H1 (cell line): ENCODE measurements at places on chromosomes 7 and 10.

DNA sequence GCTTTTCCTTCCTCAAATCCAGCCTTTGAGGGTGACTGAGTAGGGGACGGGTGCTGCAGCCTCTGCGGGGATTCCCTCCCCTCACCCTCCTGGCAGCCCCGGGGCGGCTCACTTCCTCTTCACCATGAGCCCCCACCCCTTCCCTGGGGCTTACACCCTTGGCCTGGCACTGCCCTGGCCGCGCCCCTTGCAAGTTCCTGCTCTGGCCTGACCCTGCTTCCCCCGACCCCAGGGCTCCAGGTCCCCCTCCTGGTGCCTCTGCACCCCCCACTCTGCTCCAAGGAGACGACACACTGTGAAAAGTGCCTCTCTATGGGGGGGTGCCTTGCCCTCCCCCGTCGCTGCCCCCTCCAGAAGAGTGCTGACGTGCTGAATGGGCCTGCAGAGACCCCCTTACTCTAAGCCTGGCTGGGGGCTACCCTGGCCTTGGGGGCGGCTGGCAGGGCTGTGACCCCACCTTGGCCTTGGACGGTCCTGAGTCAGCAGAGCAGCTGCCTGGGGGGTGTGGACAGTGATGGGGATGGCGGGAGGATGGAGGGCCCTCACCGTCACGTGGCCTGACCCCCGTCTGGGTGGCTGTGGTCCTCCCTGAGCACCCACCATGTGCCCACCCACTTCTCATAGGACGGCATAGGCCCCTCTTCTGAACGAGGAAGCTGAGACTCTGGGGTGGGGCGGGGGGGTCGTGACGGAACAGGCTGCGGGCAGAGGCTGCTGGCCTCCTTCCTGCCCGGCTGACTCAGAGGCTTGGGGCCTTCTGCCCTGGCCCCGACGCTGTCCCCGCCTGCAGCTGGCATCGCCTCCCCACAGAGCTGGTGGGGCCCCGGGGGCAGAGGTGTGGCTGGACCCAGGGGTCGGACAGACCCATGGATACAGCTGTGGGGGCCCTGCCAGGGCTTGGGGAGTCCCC lies 9.8 kb downstream of the LFNG start:
- no peak for DNase-seq

DNA sequence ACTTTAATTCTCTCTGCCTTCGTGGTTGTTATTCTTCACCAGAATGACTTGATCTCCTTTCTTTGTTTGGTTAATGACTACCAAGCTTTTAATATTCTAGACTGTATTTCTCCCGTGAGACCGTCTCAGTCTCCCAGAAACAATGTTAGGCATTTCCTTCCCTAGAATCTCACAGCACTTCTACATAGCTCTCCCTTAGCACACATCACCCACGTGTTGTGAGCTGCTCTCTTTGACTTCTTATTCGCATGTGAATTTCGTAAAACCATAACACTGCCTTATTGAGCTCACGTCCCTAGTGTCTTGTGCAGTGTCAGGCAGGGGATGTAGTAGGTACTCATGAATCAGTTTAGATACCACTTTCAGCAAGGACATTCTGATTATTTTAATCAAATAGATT lies 57.5 kb upstream of the MGAM2 start:
- DNase-seq, result no peak

DNA sequence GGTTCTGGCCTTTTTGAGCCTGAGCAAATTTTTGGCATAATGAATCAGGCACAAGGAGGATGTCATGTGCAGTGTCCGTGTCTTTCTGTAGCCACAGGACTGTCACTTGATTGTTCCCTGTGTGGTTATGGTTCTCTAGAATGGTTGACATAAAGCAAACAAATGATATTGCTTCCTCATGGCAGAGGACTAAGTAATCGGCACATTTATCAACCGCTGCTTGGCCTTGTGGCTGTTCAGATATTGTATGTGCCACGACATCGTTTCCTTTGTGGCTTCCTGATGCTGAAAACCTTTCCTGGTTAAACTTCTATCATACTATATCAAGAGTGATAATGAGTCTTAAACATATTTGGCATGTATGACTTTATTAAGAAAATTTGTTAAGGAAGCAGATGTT lies 598.8 kb downstream of the SUGCT start:
- no peak for DNase-seq

GRCh38 chr7:74493295-74493694 lies 39.6 kb downstream of the GTF2IRD1 start:
- no peak for DNase-seq

DNA sequence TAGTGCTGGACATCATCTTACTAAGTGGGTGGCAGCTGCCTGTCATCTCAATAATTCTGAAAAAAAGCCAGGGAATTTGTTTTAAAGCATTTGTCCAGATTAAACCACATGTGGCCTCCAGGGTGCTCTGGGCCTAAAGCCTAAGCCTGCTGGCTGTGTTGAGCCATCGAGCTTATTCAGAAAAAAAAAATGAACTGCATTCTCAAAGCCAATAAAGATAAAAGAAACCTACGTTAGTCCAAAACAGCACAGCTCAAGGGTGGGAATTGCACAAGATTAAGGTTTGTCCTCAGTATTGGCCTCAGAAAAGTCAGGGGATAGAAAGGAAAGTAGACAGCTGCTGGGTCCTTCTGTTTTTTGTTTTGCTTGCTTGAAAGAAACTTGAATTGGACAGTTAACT lies 22.6 kb upstream of the PRTFDC1 start:
- DNase-seq, result no peak

GRCh38 chr7:124257638-124258308 lies 224.9 kb upstream of the TMEM229A start:
- DNase-seq, result no peak

DNA sequence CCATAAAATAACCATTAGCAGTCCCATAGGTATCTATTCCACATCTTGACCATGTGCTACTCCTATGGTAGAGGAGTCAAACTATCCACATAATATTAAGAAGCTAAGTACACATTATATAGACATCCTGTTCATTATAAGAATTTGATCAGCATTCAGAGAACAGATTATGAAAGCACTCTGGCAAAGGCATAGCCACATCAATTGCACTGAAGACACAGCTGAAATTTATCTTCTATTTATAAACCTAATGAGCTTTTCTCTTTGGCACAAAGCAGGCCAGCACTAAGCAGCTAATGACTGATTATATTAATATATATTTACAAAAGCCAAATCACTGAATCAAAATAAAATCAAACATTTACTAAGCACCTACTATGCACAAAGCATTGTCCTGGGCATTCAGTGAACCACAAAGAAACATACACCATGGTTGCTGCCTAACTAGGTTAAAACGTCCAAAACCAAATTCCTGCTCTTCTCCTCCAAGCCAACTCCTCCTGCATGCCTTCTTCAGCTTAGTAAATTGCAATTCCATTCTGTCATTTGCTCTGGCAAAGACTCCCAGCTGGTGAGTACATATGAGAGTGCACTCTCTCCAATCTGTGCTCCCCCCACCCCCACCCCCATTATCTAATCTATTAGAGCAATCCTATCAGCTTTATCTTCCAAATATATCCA lies 122.6 kb upstream of the ASAH2 start:
- no peak for DNase-seq

DNA sequence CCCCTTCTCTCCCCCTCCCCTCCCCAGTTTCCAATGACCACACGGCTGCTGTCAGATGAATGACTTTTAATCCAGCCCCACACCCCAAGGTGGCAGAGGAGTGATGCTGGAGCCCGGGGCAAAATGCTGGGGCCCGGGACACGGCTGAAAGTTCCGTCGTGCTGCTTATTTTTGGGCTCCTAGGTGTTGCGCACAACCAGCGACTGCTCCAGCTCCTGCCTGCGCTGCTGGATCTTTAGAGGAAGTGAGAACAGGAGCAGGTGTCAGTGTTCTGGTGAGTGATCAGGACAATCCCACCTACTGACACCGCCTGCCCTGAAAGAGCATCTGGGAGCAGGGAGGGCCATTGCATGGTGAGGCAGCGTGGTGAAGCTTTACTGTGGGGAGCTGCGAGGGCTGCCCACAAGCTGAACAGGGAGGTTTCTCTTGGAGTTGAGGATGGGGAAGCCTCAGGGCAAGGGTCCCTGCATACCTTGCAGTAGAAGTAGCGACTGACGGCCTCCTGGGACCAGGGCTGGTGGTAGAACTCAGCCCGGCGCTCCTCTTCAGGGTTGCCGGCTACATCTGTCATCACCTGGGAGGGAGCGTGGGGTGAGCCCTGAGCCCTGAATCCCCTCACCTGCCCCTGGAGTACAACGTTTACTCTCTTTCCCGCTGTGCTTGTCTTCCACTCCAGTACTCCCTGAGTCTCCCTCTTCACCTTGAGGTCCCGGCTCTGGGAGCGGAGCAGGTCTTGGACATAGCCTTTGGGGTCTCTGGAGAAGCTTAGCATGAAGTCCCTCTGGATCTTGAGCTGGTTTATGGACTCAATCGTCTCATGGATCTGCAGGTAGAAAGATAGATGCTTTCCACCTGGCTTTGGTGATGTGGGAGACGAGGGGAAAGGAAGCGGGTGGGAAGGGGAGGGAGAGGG lies 6.9 kb downstream of the CHPF2 start:
- no peak for DNase-seq

GRCh38 chr7:158842486-158842885 lies 13.2 kb upstream of the ESYT2 start:
- DNase-seq, result no peak

GRCh38 chr10:7829289-7829834 lies 11.1 kb downstream of the TAF3 start:
- DNase-seq, result no peak

GRCh38 chr7:137871170-137871915 lies 24.6 kb upstream of the DGKI start:
- DNase-seq, result no peak

GRCh38 chr10:106566873-106567272 lies 597.6 kb downstream of the SORCS1 start:
- DNase-seq, result no peak

GRCh38 chr10:24351961-24352360 lies 143.0 kb downstream of the KIAA1217 start:
- DNase-seq, result no peak

GRCh38 chr7:45687721-45688120 lies 113.6 kb downstream of the ADCY1 start:
- DNase-seq, result no peak

GRCh38 chr10:10222304-10222841 lies 795.3 kb upstream of the CELF2 start:
- no peak for DNase-seq

- DNase-seq, result no peak
Observed at GRCh38 chr10:79056736-79057391, 11.9 kb upstream of the ZMIZ1 start.

GRCh38 chr7:138649506-138649905 lies 51.7 kb downstream of the SVOPL start:
- DNase-seq, result no peak

GRCh38 chr7:34806831-34807230 lies 148.8 kb downstream of the NPSR1 start:
- no peak for DNase-seq

DNA sequence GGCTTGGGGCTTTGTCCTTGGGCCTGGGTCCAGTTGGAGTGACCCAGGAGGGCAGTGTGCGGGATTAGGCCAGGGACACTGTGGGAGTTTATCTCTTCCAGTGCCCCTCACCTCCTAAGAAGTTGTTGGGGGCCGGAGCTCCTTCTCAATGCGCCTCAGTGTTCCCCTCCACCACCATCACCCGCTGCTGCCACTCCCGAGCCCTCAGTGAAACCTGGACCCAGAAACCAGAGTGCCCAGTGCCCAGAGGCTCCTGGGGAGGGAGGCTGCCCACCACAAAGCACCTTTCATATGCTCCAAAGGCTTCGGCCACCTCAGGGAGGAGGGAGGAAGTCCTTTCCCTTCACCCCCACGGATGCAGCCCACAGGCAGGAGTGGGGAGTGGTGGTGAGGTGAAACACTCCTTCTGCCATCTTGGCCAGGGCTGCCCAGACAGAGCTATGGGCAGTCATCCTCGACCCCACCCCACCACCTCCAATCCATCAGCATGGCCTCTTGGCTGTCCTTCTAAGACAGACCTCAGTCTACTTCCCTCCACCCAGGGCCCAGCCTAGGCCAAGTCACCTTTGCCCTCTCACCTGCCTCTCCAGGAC lies 99.0 kb downstream of the SH3PXD2A start:
- no peak for DNase-seq

GRCh38 chr10:63456437-63457210 lies 9.2 kb downstream of the JMJD1C start:
- no peak for DNase-seq

DNA sequence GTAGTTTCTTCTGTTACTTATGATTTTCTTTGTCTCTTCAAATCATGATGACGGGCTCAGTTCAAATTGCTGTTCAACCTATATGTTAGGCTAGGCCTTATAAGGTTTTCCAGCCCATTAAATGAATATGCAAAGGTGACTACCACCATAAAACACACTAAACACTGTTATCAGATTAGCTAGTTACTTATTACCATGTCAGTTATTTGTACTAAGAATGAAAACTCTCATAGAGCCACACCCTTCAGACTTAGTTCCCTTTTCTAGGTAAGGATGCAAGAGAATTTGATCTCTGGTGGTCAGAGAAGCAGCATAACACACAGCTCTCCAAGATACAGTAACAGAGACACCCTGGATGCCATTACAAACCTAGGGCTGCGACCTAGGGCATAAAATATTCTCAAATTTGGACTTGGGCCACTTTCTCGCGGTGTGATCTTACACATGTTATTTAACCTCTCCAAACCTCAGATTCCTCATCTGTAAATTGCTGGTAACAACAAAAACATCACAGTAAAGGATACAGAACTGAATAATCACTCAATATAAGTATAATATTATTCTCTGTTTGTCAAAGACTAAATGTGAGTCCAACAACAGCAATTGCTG lies 35.6 kb downstream of the ANKMY2 start:
- no peak for DNase-seq

DNA sequence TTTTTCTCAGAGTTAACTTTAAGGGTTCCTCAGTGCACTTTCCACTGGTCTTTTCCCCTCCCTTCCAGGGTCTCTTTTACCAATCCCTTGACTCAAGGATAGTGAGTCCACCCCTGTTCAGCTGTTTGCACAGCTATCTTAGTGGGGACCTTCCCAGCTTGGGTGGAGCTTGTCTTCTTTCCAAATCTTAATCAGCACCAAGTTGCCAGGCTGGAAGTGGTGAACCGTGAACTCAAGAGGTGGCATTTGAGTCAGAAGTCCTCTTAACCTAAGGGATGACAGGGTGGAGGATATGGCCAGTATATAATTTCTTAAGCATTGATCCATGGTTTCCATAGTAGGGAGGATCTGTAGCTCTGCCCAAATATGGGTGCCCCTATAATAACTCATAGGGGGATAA lies 25.0 kb downstream of the MAPK8 start:
- DNase-seq, result no peak

DNA sequence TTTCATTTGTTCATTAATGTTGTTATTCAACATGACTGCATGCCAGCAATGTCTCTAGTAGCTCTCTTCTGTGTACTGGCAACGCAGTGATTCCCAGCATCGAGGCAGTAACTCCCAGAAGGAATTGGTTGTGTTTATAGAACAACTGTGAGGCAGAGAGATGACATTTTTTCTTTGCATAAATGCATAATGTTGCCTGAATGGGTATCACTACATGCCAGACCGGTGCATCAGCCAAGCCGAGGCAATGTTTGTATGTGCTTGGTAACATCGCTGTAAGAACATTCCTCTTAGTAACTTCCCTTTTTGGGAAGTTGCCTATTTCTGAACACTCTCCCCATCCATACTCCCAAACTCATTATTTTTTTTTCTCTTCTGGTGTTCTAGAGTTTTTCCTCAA lies 182.9 kb downstream of the HTR7 start:
- DNase-seq, result no peak
